ENCODE measurements at places on chromosomes 7 and 10.
A peak's percentile ranks its signal among the peaks of the same experiment; 100 is the strongest.

DNA sequence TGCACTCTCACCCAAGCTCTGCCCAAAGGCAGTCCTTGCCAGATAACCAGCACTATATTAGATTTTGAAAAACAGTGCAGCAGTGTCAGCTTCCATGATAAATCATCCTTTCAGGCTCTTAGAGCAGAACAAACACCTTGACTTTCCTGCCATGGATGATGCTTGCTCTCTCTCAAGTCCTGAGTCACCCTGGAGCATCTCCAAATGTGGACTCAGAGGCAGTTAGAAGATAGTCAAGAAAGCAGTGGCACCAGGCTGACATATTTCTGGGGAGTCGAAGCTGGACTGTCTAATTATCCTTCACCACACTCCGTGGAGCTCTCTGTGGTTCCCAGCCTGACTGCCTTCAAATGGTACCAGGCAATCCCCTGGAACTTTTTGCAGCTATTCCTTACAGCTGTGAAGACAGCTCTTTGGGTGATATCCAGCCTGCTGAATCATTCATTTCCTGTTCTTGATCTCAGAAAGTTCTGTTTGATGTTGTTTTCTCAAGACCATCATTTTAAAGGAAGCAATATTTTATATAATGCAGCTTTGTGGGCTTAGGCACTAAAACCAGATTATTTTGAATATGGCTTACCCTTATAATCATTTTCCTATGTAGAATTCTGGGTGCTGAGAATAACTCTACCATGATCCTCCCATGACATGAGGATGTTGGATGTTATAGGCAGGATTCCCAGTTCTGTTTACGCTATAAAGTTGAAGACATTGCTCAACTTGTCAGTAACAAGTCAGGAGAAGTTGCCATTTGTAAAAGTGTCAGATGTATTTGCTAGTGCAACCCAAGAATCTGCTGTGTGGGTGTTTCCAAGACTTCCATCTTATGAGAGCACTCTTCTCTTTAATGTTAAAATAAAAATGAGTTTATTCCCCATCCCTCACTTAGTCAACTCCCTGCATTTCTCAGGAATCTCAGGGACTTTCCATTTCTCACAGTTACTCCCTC lies 233.8 kb downstream of the C7orf25 start:
- no peak for DNase-seq

DNA sequence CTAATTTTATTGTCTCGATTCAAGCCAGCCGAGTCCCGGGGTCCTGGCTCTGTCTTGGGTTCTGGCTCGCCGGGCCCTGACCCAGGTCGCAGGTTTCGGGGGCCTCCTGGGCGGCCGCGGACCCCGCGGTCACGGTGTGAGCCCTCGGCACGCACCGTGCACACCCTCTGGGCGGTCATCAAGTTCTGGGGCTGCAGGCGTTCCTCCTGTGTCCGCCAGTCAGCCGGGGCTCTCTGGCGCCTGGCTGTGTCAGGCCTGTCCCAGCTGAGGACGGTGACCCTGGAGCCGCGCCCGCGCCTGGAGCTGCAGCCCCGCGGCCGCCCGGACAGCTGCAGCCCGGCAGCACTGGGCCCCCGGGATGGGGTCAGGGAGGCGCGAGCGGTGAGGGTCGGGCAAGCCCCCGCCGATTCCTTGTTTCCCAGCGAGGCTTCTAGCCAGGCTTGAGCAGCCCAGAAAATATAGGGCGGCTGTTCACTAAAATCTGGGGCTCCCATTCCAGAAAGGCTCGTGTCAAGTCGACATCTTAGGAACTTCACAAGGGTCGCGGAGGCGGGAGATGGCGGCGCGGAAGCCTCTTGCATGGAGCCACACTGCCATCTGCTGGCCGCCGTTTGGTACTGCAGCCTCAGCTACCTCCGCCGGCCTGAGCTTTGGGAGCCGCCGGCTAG lies 4.2 kb upstream of the HOXA7 start:
- peak; percentile 92 for DNase-seq

- no peak for DNase-seq
Observed at GRCh38 chr10:4851846-4852245, 25.8 kb downstream of the AKR1E2 start.

GRCh38 chr10:88497913-88498312 lies 85.2 kb downstream of the RNLS start:
- no peak for DNase-seq

- no peak for DNase-seq
Observed at GRCh38 chr7:117564627-117565026, 84.8 kb downstream of the CFTR start.

GRCh38 chr10:2575460-2575859 lies 491.9 kb upstream of the PFKP start:
- no peak for DNase-seq

GRCh38 chr10:49649294-49649693 lies 30.2 kb upstream of the C10orf53 start:
- DNase-seq = no peak

Data from HuH-7 (cell line).